ENCODE measurements at places on chromosomes 5 and 9. TPM values are rescaled to one million over a fixed set of nuclear protein-coding genes. Genes with fewer than 3 reads are reported as not detected.

The SPATA31E1 gene
- total RNA-seq, result not detected

The PSAT1 gene
- total RNA-seq, result 121 TPM

The NTRK2 gene
- under 0.01 TPM for total RNA-seq

The SCAI gene
- 3.6 TPM for total RNA-seq

The SPRY4 gene
- 18.5 TPM for total RNA-seq

The GPR150 gene
- under 0.01 TPM for total RNA-seq

The GMCL2 gene
- total RNA-seq, result not detected

The UNC13B gene
- 22.4 TPM for total RNA-seq

The SLC22A4 gene
- total RNA-seq, result 1.1 TPM

The AFAP1L1 gene
- total RNA-seq, result 9.0 TPM

The STOM gene
- total RNA-seq, result 29.3 TPM

The PDCD1LG2 gene
- total RNA-seq, result 0.89 TPM

Measured in mesangial cell (primary cell).